ENCODE measurements at places on chromosomes 6 and 20. TPM values are rescaled to one million over a fixed set of nuclear protein-coding genes. Genes with fewer than 3 reads are reported as not detected.

Gene IP6K3
- not detected for total RNA-seq

Gene ZNF217
- 70.4 TPM for total RNA-seq

Gene PRICKLE4
- not detected for total RNA-seq

Gene C6orf163
- total RNA-seq: 1.8 TPM

Gene TXNDC5
- total RNA-seq: 19.8 TPM

Gene ZNF391
- 0.60 TPM for total RNA-seq

Gene GABRR2
- total RNA-seq: 1.4 TPM

Gene SMOC2
- not detected for total RNA-seq

Gene CLVS2
- not detected for total RNA-seq

GRCh38 chr6:111353912-111354462 is 129.0 kb downstream of the REV3L start:
- DNase-seq: no peak

DNA sequence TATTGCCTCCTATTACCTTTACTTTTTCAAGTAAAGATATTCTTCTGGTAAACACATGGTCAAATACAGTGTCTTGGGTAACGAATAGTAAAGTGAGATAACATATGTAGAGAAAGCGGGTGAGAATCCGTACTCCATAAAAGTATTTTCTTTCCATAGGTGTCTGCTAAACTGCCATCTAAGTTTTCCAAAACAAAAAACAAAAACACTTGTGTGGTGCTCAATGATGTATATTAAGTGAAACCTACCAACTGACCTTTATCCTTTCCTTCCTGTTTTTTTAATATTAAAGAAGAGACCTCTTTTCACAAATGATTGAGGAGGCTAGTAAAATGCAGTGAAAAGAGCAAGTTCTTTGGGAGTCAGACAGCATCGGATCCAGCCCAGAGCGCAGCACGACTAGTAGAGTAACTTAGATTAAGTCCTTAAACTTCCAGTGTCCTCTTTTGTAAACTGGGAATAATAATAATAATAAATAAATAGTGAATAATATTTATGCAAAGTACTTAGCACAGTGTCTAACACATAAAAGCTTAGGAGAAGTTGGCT is 437 bp upstream of the CDKAL1 start:
- DNase-seq: no peak

DNA sequence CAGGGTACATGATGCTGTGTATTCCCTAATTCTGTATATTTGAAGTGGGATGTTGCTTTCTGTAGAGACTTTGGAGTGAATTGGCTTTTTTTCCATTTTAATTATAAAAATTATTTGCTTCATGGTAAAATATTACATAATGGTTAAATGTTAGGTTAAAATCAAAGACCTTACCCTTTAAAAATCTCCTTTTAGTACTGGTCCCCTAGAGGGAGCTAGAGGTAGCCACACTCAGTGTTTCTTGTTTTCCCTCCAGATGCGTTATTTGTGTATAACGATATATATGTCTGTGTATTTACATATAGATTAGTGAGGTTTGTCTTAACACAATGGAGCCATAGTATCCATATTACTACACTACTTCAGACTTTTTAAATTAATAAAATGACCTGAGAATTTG is 146.7 kb downstream of the PLCB4 start:
- no peak for DNase-seq

DNA sequence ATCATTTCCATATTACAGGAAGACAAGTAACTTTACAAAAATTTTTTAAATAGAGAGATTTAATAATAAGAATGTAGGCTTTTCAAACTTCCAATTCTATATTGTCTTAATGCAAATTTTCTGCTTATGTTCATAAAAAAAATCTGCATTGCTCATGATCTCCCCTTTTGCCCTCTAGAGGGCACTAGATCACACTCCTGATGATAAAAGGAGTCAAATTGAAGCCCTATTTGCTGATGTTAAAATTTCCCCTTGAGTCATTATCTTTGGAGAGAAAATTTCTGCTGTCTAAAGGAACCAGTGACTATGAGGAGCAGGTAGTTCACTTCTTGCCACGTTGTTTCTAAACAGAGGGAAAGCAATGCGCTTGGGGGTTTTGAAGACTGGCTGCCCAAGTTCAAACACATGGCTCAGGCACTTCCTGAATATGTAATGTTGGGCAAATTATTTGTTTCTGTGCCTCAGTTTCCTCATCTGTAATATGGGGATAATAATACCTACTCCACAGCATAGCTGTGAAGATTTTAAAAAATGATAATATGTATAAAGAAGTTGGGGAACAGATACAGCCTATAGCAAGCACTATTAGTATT is 874.2 kb downstream of the TFAP2A start:
- no peak for DNase-seq

DNA sequence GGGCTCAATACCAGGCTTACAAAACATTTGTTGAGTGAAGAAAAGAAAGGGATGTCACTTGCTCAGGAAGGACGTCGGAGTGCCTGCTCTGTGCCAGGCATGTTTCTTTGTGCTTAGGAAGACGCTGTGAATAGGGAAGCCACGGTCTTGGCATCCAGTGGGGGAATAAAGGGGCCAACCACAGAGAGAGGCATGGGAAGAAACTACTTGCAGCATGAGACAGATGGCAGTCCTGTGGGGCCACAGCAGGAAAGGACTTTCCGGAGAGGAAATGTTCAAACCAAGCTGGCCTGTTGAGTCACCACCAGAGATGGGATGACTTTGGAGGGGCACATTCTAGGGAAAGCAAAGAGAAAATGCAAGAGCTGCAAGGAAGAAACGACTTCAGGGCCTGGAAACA is 173.2 kb downstream of the CDH26 start:
- DNase-seq: no peak

- no peak for DNase-seq
Observed at GRCh38 chr20:3646067-3646440, 17.1 kb downstream of the GFRA4 start.

DNA sequence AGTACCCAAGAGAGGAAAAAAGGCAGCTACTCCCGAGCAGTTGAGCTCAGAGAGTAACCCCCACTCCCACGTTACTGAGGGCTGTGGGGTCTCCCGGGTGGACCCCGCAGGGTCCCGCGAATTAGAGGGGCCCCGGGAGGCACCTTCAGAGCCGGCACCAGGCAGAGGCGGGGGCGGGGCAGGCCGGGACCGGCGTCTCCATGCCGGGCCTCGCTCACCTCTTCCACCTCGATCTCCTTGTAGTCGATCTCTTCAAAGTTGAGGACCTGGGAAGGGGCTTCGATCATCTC is 381 bp downstream of the MAP3K7 start:
- DNase-seq: peak; percentile 11

- DNase-seq: no peak
Observed at GRCh38 chr6:111791415-111791814, 81.8 kb downstream of the FYN start.

DNA sequence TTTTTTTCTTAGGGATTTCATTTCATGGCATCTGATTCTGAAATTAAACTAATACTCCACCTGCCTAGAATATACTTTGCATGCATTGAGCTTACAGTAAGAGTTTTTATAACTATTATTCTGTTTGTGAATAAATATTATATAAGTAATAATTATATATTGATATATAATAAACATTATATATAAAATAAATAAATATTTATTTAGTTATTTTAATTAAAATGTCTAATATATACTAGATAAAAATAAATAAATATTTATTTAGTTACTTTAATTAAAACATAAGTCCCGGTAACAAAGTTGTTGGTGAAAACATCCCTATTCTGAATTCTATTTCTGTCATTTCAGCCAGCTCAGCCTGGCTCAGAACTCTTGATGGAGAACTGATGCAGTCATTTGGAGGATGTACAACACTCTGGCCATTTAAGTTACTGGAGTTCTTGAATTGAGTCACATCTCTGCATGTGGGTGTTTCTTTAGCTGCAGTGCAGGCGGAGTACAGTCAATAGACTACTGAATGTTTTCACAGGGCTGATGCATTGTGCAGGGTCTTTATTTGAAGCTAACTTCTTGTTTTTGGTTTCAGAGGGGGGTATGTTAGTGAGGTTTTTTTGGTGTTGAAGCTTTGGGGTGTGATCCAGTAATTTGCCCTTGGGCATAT is 508.9 kb upstream of the ADGRB3 start:
- DNase-seq: no peak

GRCh38 chr6:76342611-76343160 is 270.2 kb upstream of the IMPG1 start:
- DNase-seq: no peak

DNA sequence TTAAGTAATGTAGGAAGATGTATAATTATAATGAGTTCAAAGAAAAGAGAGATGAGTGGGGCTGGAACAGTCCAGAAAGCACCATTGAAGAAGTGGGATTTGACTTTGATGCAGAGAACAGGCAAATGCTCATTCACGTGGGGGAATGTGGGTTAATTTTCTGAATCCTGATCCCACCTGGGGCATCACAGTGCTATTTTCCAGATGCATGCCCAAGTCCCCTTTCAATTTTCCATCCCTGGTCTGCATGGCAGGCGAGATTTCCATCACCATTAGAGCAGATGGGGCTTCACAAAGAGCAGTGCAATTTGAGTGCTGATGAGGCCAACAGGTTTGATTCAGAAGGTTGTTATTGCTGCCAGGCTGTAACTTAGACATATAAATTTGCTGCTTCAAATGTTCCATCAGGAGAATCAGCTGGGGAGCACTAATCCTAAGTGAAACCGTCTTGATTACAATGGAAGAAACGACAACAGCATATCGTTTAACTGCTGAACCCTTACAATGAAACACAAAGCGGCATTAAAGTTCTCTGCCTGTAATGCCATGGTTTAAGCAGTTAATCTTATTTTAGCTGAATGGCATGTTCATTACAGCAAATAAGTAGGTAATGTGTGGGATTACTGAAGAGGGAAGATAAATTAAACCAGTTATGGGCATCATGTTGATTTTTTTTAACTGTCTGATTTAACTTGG is 45.2 kb downstream of the OSTM1 start:
- DNase-seq: no peak

DNA sequence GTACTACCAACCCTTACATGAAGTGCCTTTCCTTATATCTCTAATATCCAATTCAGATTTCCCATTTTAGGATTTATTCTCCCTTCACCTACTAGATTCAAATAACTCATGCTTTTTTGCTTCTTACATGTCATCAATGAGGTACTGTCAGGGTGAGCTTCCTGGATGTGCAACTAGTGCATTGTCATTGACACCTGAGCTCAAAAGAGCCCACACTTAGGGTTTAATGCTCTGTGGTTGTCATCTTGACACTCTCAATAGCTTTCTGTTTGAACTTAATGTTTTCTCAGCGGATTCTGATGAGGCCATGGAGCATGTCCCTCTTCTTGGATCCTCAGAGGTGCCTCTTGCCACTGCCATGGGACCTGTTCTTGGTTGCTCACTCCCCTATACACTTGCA is 1033.3 kb upstream of the EYS start:
- no peak for DNase-seq

Data from T-helper 17 cell (primary cell).